ENCODE measurements at places on chromosomes 6 and 20. TPM values are rescaled to one million over a fixed set of nuclear protein-coding genes. Genes with fewer than 3 reads are reported as not detected.

GRCh38 chr20:9660236-9660868 lies 146.0 kb downstream of the LAMP5 start:
- peak; percentile 4 for DNase-seq

The SRMS gene
- not detected for total RNA-seq

- no peak for DNase-seq
Measured at GRCh38 chr6:30592287-30592686, 21.0 kb downstream of the ABCF1 start.

- no peak for DNase-seq
Measured at GRCh38 chr20:40766790-40767614, 78.0 kb upstream of the MAFB start.

The SDHAF4 gene
- total RNA-seq = 7.3 TPM

The PRR18 gene
- total RNA-seq = not detected

The KIF6 gene
- total RNA-seq = 0.11 TPM

The OR12D3 gene
- not detected for total RNA-seq

- DNase-seq = peak; percentile 37
Measured at GRCh38 chr20:8757146-8757545, 311.7 kb upstream of the PLCB4 start.

DNA sequence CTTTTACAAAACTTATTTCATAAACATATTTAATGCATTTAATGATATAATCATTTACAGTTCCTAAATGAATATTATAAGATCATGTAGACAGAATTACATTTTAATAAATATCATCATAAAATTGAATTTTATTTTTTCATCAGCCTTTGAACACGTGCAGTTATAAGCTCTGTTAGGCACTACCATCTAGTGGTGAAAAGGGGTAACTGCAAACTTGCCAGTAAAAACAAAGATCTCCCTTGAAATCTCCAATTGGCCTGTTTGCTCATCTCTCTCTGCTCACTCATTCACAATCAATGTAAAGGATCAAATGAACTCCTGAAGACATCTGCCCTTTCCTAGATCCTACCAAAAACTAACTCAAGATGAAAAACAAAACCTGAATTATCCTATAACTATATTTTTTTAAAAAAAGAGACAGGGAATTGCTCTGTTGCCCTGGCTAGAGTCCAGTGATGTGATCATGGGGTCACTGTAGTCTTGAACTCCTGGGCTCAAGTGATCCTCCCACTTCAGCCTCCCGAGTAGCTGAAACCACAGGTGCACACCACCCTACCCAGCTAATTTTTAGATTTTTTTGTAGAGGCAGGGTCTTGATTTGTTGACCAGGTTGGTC lies 31.7 kb downstream of the SAMHD1 start:
- DNase-seq = peak; percentile 35

DNA sequence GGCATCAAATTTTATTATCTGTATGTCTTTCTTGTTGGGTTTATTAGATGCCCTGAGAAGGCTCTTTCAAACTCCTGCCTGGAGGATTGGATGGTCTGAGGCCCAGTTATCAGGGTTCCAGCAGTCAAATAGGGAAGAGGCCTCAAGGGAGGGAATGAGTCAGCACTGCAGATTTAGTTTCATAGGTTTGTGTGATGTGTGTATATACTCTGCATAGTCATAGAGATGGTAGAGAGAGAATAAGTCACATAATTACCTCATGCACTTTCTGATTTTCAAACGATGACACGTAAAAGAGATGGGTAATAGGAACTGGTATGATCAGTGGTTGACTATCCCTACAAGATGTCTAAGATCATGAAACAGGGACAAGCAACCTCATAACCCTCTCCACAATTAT lies 82.1 kb downstream of the ADAT2 start:
- DNase-seq = peak; percentile 62

GRCh38 chr6:99492092-99492491 lies 23.1 kb downstream of the USP45 start:
- DNase-seq = no peak

- DNase-seq = no peak
Measured at GRCh38 chr20:45179166-45179565, 4.5 kb downstream of the PI3 start.

- no peak for DNase-seq
Measured at GRCh38 chr6:44717431-44717830, 329.9 kb downstream of the CDC5L start.

GRCh38 chr20:46588532-46589511 lies 38.4 kb upstream of the OCSTAMP start:
- no peak for DNase-seq

DNA sequence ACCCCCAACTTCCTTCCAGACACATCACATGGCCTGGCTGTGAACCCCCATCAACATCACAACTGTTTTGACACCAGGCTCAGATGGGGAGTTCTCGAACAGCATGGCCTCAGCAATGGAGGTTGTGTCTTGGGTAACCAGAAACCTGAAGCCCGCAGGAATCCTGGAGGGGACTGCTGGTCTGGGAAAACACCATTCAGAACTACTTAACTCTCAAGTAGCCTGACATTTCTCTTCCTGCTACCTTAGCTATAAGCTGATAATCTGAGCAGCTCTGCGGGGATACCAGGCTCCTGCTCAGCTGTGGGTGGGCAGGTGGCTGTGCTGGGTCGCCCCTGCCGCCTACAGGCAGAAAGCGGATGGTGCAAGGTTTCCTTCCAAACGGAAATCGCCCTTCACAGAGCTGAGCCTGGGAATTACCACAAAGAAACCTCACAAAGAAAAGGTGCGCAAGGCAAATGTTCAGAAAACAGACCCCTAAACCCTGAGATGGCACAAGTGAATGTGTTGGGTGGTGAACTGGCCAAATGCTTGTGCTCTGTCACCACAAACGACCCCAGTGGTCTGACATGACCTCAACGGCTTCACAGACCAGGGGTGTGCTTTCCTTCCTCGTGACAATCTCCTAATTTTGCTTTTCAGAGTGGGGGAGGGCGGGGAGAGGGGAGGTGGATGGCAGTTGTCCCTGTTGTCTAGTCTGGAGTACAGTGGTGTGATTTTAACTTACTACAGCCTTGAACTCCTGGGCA lies 29.5 kb downstream of the SNX5 start:
- peak; percentile 71 for DNase-seq

The ARMH2 gene
- not detected for total RNA-seq

DNA sequence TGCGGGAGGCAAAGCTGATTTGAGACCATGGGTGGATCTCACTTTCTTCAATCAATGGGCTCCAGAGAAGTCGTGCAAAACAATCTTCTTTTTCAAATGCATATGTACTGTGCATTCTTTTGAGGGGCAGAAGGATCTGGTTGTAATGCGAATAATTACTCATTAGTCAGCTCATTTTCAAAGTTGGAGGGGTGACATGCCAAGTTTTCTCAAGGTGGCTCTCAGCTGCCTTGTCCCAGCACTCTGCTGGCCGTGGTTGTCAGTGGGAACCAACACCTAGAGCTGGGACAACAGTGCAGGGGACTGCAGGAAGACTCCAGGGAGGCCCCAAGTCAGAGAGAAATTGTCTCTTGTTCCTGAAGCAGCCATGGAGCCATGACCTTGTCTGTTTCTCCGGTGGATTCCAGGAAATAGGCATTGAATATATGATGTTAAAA lies 25.3 kb downstream of the MYT1 start:
- DNase-seq = no peak

- DNase-seq = no peak
Measured at GRCh38 chr20:22471156-22471836, 113.1 kb downstream of the FOXA2 start.

GRCh38 chr6:43985329-43985728 lies 141.9 kb downstream of the MRPL14 start:
- no peak for DNase-seq

GRCh38 chr6:65505736-65506135 lies 201.3 kb downstream of the EYS start:
- DNase-seq = no peak

GRCh38 chr6:124881898-124882578 lies 80.2 kb upstream of the RNF217 start:
- peak; percentile 19 for DNase-seq

DNA sequence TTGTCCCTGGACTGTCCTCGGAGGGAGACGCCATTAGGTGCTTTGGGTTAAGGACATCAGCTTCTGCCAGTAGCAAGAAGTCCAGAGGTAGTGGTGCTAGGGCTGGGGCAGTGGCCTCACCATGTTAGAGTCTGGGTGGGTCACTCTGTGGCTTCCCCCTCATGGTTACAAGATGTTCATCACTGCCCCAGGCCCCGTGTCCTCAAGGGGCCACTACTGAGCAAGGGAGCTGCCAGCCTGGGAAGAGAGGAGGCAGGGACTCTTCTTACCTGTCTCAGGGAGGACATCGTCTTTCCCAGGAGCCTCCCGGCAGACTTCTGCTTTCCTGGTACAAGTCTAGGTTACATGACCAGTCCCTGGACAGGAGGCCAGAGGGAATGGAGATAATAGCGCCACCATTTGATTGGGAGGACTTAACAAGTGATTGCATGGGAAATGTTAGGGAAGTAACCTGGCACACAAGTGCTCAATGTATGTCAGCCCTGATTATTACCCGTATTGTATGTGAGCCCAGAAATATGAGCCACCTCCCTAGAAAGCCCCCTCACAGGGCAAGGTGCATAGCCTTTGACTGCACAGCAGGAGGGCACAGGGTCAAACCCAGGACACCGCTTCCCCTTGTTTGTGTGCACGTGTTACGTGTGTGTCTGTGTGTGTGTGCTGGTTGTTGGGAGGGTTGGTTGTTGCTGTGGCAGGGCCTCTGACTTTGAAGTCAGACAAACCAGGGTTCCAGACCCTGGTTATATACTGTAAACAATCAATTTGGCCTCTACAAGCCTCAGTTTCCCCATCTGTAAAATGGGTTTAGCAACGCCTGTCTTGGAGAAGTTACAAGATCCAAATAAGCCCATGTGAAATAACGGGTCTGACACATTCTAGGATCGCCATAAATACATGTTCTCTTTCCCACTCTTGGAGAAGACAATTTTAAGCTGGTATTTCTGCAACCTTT lies 30.0 kb downstream of the SIRPA start:
- no peak for DNase-seq

- no peak for DNase-seq
Measured at GRCh38 chr6:123022975-123023374, 26.9 kb downstream of the CLVS2 start.

The KCNK17 gene
- not detected for total RNA-seq

DNA sequence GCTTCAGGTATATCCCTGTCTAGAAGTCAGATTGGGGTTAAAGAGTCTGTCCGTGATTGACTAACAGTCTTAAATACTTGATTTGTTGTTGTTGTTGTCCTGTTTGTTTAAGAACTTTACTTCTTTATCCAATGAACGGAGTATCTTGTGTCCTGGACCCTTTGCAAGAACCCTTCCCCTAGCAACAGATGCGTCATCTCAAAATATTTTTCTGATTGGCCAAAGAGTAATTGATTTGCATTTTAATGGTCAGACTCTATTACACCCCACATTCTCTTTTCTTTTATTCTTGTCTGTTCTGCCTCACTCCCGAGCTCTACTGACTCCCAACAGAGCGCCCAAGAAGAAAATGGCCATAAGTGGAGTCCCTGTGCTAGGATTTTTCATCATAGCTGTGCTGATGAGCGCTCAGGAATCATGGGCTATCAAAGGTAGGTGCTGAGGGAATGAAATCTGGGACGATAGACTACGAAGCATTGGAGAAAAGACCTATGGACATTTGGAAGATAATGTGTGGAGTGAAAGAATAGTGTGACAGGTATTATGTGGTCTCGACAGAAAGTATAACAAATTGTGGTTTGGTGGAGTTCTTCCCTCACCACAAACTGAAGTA lies at the start of gene HLA-DRA:
Gene HLA-DRA, plus strand, starts transcription at position 286 of the 613 bp plus-strand sequence. Its CDS starts 64 bp downstream, at position 350.
- peak; percentile 61 for DNase-seq

The RAET1E gene
- 1.4 TPM for total RNA-seq

The UBE2C gene
- total RNA-seq = 167 TPM

GRCh38 chr6:25560865-25561264 lies 91.2 kb upstream of the SCGN start:
- DNase-seq = no peak

- no peak for DNase-seq
Measured at GRCh38 chr6:38739532-38739931, 24.4 kb downstream of the DNAH8 start.

DNA sequence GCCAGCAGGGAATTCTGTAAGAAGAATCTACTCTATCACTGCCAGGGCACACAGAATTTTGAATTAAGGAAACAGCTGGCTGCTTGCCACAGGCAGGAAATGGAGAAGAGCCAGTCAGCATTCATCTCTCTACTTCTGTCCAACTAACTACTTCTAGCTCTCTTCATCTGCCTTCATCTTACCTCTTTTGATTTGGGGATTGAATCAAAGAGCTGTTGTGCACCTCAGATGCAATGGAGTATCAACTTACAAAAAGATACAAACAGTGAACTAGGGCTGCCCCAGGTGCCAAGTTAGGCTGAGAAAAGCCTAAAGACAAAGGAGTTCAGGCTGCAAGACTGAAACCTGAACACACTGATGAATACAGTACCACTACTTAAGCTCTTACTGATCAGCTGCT lies 82.0 kb downstream of the PTPRK start:
- peak; percentile 10 for DNase-seq

DNA sequence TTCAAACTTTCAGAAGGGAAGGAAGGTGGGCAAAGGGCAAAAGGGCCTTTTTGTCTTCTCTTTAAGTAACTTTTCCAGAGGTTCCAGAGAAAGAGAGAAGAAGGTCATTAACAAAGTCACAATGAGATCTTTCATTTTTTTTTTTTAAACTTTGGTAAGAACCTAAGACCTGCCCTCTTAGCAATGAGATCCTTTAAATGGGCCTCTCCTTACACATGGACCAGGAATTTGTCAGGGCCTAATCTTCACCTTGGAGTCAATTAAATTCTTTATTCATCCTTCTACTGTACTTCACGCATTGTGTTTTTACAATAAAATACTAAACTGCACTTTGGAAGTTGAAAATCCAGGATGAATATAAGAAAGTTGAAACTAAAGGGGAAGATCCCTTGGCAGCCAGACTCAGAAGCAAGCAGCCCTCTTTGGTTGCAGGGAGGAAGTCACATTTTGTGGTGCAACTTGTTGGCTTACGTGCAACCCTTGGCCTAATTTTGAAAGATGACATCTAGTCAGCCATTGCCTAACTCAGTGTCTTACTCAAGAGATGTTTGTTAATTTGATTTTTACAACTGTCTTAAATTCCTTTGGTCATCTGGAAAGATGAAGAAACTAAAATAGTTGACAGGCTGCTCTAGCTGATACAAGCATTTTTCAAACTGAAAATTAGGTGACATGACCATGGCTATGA lies 11.9 kb upstream of the TMEM170B start:
- DNase-seq = no peak

- no peak for DNase-seq
Measured at GRCh38 chr6:96460052-96460700, 61.4 kb upstream of the UFL1 start.

GRCh38 chr6:156557251-156557910 lies 219.8 kb upstream of the ARID1B start:
- peak; percentile 58 for DNase-seq

GRCh38 chr6:112038756-112039430 lies 15.0 kb upstream of the CCN6 start:
- DNase-seq = peak; percentile 12

The OVOL2 gene
- total RNA-seq = 1.0 TPM

- no peak for DNase-seq
Measured at GRCh38 chr6:144252259-144252658, 32.9 kb upstream of the UTRN start.

DNA sequence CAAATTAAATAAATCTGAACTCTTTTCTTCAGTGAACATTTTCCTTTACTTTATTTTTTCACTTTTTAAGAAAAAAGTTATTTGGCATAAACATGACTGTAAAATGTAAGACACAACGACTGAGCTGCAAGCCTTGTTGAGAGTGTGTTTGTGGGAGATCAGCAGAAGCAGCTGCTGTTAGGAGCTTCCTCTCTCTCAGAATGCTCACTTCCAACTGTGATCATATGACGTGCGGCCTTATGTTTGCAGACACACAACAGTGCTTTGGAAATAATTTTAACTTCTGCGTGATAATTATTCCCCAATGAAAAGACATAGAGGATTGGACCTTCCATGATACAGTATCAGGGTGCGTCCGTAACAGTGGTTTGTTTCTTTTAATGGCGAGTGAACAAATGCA lies 104.0 kb downstream of the ARHGAP18 start:
- no peak for DNase-seq

The SLC25A27 gene
- total RNA-seq = 7.5 TPM

Data from Daoy (cell line).